NCI-H187 treated with DMSO at 0.1 percent for 48 hours (cell line): ENCODE measurements at places on chromosomes 3 and 15.

DNA sequence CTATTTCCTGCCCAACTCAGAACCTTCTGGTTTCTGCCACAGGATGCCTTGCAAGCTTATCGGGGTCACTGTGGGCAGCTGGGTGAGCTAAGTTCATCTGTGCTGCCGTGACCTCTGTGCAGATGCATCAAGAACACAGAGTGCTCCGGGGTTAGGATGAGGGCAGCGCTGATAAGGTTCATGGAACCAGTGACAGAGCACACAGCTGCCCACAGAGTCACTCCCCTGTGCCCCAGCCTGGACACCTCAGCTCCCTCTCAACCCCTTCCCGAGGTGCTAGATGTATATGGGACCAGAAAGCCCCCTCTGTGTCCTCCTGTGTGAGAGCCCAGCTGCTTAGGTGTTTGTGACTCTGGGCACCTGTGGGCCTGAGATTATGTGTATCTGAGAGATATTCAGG is 15.8 kb upstream of the ALAS1 start:
- DNase-seq: no peak

GRCh38 chr3:174168026-174168425 is 691.1 kb upstream of the NAALADL2 start:
- no peak for DNase-seq

- DNase-seq: no peak
Measured at GRCh38 chr3:11539677-11540076, 104.0 kb downstream of the VGLL4 start.

GRCh38 chr3:8888301-8888915 is 74.9 kb downstream of the RAD18 start:
- DNase-seq: no peak

- DNase-seq: no peak
Measured at GRCh38 chr3:5401002-5401401, 213.5 kb downstream of the EDEM1 start.

DNA sequence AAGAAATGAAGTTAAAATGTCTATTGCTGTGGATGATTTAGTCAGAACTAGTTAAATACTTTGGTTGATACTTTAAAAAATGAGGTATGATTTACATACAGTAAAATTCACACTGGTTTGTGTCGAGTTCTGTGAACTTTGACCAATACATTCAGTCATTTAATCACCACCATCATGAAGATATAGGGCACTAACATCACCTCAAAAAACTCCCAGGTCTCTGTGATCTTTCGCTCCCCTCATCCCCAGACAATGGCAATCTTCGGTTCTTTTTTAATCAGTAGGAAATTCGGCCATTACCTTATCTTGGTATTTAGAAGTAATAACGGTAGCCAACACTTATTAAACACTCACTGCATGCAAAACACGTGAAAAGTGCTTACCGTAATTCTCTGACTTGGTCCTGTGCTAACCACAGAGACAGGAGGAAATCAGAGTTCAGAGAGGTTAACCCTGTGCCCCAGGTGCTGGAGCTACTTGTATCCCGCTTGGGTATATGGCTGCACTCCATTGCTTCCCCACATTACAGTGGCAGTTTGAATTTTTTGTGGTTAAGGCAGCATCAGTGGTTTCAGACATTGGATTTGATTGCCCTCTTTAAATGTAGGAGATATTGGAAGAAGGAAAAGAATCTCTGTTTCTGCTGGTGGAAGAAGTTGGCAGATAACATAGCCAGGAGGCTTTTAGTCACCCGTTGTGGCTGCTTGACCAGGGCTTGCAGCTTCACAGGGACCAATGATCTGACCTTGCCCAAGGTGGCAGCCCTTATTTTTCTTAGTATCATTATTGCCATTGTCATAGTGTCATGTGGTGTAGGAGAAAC is 4.2 kb downstream of the PLCL2 start:
- DNase-seq: no peak

DNA sequence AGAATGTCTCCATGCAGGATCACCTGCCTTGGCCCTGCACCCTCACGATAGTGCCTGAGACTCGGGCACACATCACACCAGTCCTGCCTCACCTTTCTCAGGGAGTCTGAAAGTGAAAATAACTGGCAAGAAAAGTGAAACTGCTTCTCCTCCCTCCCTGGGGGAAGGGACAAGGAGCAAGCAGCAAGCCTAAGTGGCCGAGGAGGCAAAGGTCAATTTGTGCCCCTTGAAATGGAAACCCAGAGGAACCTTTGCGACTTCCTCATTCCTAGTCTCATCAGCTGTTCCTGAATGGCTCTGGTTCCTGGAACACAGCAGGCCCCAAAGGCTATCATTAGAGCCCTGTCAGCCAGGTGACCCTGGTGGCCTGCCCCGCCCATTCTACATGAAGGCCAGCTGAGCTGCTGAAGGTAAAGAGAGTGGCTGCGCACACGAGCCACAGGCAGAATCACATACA is 28.0 kb upstream of the SLCO2A1 start:
- no peak for DNase-seq

DNA sequence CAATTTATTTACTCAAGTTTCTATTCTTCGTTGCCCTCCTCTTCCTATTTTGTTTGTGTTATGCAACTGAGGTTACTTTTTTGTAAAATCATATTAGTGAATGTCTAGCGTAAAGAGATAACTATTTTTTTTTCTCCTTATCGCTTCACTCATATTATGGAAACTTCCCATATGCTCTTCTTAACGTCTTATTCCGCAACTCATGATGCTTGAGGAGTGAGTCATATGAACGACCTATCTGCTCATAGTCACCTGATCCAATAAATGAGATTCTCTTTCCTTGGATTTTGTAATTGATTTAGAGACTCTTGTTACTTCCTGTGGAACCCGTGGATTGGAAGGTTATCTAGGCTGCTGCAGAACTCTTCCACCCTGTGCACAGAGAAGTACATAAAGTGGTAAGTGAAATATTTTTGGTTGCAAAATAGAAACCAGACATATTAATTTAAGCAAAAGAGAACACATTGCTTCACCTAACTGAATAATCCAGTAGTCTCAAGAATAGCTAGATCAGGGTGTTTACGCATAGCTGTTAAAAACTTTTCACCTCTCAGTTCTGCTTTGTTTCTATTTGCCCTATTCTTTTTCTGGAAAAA is 719.3 kb upstream of the SGO1 start:
- DNase-seq: no peak

DNA sequence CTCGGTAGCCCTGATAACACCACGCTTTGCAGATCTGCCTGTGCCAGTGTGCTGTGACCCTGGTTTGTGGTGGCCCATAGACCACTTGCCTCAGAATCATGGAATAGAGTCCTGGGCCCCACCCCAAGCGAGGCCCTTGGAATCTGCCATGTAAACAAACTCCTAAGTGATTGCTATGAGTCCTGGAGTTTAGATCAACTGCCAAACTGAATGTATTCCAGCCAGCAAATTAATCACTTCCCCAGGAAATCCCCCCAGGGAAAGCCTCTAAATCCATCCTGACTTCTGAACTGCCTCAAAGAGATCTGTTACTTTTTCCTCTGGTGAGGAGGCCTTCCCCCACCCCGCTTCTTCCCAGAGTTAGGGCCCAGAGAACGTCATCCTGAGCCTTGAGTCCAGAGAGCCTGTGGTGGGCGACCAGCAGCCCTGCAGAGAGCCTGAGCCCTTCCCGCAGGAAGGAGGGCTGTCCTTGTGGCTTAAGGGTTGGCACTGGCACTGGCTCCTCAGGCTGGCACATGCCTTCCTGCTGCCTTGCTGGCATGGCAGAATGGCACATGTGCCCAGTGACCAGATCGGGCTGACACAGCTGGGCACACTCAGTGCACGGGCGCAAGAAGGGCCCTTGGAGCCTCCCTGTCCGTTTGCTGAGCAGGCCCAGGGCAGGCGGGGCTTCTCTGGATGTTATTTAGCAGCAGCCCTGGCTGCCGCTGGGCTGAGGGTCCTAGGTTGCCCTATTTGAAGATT is 50.6 kb upstream of the PLXNA1 start:
- no peak for DNase-seq

DNA sequence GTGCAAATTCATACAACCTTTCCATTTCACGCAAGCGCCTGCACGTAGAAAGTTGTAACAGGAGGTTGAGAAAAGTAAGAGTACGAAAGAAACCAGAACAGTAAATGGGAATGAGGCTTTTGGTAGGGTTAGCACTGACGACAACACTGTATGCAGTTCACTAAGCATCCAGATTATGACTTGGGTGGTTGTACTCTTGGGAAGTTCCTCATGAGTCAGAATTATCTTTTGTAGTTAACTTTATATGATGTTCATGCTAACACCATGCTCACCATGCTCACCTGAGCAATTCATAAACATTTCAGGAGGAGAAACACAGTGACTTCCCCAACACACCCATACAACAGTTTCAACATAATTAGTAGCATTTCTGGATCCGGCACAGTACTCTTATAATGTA is 3.0 kb upstream of the LPP start:
- no peak for DNase-seq

DNA sequence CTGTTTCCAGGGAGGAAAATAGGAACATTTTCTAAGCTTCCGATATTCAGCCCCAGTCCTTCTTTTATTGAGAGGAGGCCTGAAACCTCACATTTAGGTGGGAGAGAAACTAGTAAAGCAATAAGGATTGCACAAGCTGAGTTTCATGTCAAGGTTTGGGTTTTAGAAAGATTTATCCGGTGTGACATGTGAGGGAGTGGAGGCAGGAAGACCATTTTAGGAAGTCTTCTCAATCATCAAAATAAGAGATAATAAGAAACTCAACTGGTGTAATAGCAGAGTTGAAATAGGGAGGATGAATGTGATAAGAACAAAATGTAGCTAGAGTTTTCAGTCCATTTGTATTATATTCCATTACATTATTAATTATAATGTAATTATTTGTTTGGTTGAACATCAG is 27.7 kb upstream of the CLDN16 start:
- DNase-seq: no peak

DNA sequence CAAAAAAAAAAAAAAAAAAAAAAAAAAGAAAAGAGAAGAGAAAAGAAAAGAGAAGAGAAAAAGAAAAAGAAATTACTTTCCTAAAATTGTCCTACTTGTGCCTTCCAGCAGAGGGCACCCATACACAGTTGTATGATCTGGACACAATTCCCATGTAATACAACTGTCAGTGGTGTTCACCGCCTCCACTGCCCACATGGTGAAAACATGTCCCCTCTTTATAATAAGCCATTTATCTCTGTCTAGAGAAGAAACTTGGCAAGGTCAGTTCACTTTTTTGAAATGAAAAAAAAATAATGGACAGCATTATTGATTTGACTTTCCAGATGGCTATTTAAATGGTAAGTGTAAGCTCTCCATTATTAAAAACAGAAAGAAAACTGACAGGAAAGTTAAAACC is 459.4 kb downstream of the GBE1 start:
- no peak for DNase-seq

GRCh38 chr15:81363718-81364500 is 10.1 kb downstream of the TMC3 start:
- DNase-seq: no peak

GRCh38 chr15:94362385-94363092 is 131.2 kb downstream of the MCTP2 start:
- no peak for DNase-seq

- no peak for DNase-seq
Measured at GRCh38 chr15:88690331-88690730, 51.5 kb downstream of the ISG20 start.

DNA sequence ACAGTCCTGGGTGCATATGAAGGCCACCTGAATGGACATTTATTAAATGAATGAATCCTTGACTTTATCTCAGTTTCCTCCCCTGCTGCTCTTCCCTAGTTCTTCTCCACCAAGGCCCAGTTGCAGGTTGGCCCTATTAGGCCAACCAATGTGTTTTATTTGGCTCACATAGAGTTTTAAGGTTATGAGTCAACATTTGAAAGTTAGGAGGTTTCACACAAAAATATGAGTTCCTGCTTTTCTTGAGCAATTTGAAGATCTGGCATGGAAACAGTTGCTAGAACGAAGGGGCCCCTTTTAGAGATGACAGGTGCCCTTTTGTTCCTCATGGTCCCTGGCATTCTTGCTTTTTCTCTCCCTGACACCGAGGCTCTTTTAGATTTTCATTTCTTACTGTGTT is 83.0 kb upstream of the PDZRN3 start:
- no peak for DNase-seq

- DNase-seq: no peak
Measured at GRCh38 chr3:133268726-133269134, 131.1 kb upstream of the BFSP2 start.

GRCh38 chr3:117019082-117019713 is 309.6 kb downstream of the TUSC7 start:
- no peak for DNase-seq

DNA sequence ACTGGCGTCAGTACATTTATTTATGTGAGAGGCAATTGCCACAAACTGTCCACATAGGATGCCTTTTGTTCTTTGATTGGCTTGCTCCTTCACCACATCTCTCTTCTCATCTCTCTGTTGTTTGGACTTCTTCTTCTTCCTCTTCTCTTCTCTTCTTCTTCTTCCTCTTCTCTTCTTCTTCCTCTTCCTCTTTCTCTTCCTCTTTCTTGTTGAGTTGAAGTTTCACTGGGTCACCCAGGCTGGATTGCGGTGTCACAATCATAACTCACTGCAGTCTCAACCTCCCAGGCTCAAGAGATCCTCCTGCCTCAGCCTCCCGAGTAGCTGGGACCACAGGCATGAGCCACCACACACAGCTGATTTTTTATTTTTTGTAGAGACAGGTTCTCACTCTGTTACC is 67.7 kb upstream of the GSK3B start:
- DNase-seq: no peak

DNA sequence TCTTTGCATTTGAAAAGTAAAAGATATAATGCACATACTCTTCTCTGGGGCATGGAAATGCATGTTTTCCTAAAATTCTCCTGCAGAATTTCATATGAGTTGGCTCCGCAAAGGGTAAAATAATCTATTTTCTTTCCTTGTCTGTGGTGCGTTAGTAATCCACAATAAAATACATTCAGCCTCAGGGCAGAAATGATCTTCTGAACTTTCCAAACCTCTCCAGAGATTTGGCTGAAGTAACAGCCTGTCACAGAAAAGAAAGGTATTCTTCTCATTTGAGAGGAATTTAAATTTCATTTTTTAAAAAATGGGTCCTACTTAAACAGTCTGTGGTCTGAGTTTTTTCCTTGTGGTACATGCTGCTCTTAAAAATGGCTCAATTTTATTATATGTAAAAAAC is 182.7 kb upstream of the DCBLD2 start:
- DNase-seq: no peak
